ENCODE measurements at places on chromosomes 5 and 9.

DNA sequence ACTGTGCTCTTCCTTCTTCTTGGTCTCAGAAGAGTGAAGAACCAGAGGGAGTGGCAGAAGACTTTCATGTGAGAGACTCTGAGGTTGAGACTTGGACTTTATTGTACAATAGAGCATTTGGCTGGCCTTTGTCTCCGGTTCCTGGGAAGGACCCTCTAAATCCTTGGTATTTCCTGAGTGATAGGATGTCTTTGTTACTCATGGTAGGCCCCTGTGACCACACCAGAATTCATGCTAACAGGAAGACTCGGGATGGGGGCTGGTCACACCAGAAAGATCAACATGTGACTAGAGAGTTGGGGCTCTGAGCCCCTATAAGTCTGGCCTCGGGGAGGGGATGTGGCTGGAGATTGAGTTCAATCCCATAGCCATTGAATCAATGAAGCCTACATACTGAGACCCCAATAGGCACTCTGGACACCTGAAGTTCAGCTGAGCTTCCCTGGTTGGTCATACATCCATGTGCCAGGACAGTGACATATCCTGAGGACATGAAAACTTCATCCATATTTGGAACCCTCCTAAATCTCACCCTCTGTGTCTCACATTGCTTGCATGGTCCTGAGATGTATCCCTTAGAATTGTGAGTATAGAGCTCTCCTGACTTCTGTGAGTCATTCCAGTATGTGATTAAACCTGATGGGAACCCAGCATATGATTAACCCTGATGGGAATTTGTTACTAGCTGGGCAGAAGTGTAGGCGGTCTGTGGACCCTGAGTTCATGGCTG lies 201.7 kb downstream of the GADD45G start:
- no peak for DNase-seq

GRCh38 chr9:116861321-116861720 lies 174.2 kb downstream of the TRIM32 start:
- DNase-seq: no peak

GRCh38 chr9:27348785-27349697 lies 52.1 kb upstream of the EQTN start:
- no peak for DNase-seq

DNA sequence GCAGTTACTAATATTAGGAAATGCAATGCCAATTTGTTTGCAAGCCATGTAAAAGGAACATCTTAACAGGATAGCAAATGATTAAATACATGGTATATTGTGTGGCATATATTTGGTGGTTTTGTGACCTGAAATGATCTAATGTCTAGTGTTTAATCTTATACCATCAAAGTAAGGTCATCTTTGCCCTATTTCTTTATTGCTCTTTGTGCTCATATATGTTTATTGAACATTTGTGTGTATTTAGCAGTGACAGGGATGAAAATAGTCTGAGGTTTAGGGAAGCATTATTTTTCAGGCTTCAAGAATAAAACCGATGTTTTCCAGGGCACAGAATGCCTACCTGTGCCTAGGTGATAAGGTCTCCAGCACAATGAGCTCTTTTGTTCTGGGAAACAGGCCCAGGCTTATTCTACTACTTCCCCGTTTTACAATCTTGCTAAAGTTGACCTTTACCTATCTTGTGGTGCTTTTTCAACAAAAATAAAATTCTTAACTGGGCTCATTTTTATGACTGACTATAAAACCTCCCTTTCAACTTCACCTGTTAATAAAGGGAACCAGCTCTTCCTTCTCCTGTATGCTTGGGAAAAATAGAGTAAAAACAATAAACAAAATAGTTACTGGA lies 105.6 kb upstream of the ANKH start:
- DNase-seq: no peak

GRCh38 chr9:108811944-108812343 lies 43.8 kb downstream of the ACTL7B start:
- DNase-seq: no peak

DNA sequence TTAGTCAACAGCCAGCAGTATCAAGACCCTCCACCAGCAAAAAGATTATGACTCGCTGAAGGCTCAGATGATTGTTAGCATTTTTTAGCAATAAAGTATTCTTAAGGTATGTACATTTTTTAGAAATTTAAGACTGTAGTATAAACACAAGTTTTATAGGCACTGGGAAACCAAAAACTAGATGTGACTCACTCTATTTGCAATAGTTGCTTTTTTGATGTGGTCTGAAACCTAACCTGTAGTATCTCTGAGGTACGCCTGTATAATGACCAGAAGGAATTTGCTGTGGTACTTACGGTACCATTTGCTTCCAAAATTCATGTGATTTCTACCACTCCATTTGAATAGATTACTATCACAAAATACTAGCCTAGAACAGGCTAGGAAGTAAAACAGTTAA lies 60.8 kb downstream of the WDR41 start:
- DNase-seq: no peak

GRCh38 chr5:113103330-113103729 lies 126.7 kb downstream of the DCP2 start:
- DNase-seq: no peak

DNA sequence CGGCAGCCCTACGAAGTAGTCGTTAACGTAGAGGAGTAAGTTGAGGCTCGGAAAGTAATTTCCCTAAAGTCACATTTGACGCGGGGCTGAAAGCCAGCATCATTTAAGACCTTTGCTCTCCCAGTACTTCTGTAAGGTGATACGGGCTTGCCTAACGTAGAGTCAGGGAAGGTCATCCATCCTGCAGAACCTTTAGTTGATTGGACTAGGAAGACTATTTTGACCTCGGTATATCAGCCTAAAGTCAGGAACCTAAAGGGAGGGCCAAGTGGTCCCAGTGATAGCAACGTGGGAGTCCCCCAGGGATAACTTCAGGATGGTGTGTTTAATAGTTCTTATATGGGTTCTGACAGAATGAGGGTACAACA lies 657 bp downstream of the NUP214 start:
- no peak for DNase-seq

DNA sequence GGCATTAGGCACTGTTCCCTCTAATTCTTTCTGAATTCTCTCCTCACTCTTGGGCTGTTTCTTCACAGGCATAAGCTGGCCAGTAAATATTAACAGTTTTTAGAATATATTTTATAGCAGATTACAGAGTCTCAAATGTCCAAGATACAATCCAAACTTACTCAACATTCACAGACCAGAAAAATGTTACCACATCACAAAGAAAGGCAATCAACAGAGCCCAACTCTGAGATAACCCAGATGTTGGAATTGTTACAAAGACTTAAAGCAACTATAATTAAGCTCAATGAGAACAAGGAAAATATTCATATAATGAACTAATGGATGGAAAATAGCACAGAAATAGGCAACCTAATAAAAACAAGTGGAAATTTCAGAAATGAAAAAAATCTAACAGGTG lies 401.1 kb upstream of the RGMB start:
- no peak for DNase-seq

GRCh38 chr9:109270441-109270840 lies 50.4 kb downstream of the EPB41L4B start:
- no peak for DNase-seq

DNA sequence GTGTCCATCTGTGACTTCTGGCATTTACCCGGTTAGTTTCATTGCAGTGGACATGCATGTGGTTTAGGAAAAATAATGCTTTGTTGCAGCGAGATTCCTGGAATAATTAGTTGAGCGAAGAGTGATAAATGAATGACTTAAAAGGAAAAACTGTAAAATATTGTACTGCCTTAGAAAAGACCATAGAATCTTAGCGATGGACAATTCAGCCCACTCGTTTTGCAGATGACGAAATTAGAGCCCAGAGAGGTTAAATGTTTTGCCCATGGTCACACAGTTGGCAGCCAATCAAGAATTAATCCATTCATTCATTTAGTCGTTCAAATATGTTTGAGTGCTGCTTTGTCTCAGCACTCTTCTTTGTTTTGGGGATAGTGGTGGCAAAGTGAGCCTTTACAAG lies 107.9 kb downstream of the ARHGAP26 start:
- DNase-seq: no peak

DNA sequence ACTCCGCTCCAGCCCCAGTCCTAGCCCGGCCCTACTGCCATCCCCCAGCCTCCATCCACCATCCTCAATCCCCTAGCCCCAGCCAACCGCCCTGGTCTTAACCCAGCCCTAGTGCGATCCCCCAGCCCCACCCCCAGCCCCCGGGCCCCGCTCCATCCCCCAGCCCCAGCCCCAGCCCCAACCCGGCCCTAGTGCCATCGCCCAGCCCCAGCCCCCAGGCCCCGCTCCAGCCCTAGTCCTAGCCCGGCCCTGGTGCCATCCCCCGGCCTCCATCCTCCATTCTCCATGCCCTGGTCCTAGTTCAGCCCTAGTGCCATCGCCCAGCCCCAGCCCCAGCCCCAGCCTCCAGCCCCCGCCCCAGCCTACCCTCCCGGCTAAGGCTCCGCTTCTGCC lies 398 bp downstream of the TOR1A start:
- DNase-seq: peak; percentile 44

Data from GM12892 (cell line).